ENCODE measurements at places on chromosomes 1 and 21.

- ATAC-seq: peak; percentile 74
Measured at GRCh38 chr1:157156058-157156541, 17.9 kb upstream of the ETV3 start.

DNA sequence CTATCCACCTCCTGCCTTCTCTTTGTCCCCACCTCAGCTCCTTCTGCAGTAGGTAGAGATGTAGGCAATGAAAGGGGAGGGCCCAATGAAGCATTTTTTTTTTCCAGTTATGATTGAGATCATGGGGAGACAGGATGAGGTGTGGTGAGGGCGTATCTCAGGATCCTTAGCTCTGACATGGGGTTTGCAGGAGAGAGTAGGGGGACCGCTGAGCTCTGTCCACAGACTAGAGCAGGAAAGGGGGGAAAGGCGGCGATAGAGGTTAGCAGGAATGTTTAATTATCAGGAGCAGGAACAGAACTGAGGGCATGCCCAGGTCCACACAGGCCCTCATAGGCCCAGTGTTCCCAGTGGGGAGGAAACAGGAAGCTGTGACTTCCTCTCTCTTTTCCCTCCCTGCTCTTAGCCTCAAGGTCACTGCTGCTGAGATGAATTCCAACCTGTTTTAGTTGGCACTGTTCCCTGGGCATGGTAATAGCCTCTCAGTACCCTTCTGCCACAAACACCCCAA is 901 bp upstream of the RXFP4 start:
- peak; percentile 61 for ATAC-seq

DNA sequence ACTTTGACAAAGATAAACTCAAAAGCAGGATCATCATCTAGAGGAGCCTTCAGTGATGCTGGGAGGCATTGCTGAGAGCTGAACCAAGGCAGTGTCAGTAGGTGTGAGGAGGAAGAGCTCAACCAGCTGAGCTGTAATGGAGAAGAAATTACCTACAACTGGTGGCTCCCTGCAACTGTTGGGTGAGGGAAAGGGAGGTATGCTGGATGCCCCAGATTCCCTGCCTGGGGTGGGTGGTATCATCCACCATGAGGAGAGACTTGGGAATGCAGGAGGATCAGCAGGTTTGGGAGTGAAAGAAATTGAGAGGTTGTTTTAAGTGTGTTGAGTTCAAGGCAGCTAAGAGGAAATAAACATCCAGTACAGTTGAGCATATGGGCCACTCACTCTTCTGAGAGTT is 199.8 kb downstream of the DNM3 start:
- ATAC-seq: no peak

DNA sequence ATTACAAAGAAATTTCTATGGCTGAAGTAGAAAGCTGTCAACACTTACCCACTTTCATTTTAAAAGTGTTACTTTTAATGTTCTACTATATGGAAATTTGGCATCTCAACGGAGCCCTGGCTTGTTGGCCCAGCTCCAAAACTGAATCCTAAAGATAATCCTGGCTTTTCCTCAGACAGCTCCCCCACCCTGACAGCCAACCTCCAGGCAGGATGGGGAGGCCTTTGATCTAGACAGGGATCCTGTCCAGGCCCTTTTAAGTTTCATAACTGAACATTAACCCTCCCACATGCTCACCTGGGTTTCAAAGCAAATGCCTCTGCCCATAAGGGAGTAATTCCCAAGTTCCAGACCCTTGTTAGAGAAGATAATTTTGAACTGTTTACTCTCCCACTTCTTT is 99.3 kb upstream of the RALGPS2 start:
- ATAC-seq: no peak

DNA sequence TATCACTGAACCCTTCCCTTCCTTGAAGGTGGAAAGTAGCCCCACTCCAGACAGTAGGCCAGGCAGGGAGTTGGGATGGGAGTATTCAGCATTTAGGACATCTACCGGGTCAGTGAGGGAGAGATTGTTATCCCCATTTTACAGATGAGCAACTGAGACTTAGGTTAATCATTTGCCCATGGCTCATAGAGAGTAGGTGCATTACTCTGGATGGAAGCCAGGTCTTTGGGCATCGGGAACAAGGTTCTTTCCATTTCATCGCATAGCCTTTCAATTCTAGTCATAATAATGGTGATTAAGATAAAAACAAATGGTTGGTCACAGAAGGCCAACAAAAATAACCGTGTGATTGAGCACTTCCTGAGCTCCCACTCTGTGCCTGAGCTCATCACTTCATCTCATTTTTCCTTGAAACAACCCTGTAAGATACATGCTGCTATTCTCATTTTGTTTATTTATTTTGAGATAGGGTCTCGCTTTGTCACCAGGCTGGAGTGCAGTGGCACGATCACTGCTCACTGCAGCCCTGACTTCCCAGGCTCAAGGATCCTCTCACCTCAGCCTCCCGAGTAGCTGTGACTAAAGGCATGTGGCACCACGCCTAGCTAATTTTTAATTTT is 64.8 kb downstream of the NAV1 start:
- no peak for ATAC-seq

- peak; percentile 45 for ATAC-seq
Measured at GRCh38 chr1:219215477-219215876, 41.8 kb downstream of the LYPLAL1 start.

DNA sequence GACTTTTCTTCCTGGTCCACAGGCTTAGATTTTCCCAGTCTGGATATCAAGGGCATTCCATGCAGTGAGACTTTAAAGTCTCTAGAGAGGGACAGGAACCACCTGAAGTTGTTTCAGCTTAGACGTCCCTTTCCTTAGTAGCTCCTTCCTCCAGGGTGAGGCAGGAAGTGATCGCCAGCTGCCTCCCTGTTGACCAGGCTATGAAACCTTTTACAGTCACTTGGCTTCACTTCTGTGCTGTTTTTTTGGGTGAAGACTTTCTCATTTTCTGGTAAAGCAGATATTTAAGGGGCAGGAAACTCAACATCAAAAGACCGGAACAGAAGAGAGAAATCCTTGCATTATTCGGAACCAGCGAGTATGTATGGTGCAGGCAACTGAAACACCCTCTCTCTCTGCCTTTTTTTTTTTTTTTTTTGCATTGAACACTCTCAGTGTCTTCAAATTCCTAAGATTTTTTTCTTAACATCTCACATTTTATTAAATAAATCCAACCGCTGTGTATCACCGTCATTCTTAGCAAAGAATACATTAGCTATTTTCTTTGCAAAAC is 234.6 kb upstream of the IRF2BP2 start:
- no peak for ATAC-seq

DNA sequence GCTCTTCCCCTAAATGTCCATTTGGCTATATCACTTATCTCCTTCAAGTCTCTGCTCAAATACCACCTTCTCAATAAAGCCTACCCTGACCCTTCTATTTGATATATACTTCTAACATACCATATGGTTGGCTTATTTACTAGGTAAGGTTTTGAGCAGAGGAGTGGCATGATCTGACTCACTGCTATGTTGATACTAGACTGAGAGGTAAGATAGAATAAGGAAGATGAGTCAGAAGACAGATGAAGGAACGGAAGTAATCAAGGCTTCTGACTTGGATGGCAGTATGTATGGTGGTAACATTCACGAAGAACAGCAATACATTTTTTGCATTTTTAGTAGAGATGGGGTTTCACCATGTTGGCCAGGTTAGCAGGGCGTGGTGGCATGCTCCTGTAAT is 4.8 kb upstream of the HRNR start:
- peak; percentile 60 for ATAC-seq

DNA sequence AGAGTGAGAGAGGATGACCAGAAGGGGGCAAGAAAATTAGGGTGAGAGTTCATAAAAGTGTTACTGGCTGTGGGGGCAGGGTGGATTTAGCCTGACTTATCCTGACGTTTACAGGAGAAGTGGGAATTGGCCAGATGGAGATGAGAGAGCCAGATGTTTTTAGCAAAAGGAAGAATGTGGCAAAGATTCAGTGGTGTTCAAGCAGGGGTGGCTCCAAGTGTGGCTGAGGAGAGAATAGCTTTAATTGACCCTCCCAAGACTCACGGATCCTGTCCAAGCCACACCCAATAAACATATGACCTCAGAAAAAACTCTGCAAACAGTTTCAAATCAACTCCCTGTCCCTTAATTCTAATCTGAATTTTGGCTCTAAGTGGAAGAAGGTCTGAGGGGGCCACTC is 35.2 kb upstream of the EDEM3 start:
- no peak for ATAC-seq

- no peak for ATAC-seq
Measured at GRCh38 chr1:41844255-41844654, 74.5 kb downstream of the HIVEP3 start.

DNA sequence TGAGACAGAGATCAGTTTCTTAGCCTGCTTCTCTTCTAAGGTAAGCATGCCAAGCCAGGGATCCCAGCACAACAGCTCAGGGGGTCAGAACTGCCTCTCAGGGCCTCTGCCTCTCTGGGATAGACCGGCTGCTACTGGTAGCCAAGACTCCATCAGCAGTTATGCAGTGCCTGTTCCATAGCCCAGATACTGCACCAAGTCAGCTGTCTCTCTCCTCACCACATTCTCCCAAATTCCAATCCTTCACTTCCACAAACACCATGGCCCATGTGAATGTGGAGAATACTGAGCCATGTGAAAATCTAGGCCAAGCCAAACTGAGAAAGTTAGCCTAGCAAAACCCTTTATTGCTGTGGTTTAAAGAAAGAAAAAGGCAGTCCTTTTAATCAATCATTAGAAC is 37.5 kb downstream of the CDC42BPA start:
- ATAC-seq: no peak

DNA sequence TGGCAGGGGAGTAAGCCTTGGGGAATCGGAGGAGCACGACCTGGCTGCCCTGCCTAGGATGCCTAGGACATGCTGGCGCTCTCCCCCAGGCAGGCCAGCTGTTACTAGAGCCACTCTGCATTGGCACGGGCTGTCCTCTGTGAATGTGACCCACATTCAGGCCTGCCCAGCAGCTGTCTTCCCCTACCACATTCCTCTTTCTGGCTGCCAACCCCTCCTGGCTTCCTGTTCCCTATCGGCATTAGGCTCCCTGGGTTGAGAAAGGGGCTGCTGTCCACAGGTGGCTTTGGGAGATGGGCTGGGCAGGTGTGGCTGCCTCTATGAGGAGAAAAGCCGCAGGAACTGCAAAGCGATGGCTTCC is 2.3 kb upstream of the NFASC start:
- no peak for ATAC-seq

- no peak for ATAC-seq
Measured at GRCh38 chr21:36630485-36631206, 68.3 kb upstream of the SIM2 start.

- ATAC-seq: no peak
Measured at GRCh38 chr1:153577138-153577537, 11.5 kb upstream of the S100A2 start.

DNA sequence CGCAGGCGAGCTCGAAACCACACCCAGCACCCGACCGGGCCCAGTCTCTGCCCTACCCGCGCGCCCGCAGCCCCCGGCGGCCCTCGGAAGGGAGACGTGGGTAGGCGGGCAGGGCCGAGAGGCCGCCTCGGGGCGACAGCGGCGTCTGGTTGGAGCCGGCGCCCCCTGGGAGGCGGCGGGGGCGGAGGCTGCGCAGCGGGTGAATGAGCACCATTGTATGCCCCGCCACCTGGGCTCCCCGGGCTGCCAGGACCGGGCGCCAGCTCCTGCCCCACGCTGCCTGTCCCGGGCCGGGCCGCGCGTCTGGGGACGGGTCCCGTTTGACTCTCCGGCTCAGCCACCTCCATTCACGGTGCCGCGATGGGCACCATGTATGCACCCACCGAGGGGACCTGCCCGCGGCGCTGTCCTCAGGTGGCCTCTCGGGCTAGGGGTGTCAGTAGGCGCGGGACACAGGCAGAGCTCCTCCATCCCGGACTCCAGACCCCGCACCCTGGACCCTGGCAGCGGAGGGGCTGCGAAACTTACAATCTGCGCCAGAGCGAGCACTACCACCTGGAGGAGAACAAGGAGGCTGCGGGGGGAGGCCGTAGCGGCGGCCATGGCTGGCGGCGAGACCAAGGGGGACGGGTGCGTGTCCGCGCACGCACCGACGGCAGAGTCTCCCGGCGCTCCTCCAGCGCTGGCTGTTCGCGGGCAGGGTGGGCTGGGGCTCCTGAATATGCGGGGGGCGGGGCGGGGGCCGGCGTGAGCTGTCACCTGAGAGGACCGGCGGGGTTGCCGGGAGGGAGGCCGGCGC is at the start of gene COL9A2:
COL9A2 (minus strand) TSS at position 692 of the 799 bp plus-strand sequence; CDS start at position 603, 89 bp downstream.
- peak; percentile 52 for ATAC-seq

Data from activated T-helper 17 cell treated with anti-CD3 and anti-CD28 coated beads, Interleukin-2, amount 50 U/mL, for 72 hours (primary cell).